ENCODE measurements at places on chromosomes 13 and 19.

DNA sequence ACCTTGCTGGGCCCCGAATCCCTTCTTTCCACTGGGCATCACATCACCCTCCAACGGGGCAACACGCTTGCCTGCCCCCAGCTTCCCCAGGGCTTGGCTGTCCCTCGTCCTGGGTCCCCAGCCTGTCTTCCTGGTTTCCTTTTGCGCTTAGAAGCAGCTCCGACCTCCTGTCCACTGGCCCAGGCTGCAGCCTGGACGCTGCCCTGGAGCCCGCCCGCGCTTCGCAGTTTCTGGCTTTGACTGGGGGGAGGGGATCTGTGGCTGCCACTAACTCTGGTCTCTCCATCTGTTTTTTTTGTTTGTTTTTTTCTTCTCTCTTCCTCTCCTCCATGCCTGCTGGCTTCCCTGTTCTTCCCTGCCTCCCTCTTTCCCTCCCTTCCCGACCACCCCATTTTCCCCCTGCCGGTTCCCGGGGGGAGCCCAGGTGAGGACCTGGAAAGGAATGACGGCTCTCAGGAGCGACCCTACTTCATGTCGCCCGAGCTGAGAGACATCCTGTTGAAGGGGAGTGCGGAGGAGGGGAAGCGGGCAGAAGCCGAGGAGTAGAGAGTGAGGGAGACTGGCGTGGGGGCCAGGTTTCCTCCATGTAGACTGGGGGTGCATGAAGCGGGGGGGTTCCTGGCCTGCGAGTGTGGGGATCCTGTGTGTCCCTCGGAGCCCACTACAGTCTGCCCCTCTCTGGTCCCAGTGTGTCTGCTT, 11.5 kb upstream of the ILF3 start:
- no peak for DNase-seq

DNA sequence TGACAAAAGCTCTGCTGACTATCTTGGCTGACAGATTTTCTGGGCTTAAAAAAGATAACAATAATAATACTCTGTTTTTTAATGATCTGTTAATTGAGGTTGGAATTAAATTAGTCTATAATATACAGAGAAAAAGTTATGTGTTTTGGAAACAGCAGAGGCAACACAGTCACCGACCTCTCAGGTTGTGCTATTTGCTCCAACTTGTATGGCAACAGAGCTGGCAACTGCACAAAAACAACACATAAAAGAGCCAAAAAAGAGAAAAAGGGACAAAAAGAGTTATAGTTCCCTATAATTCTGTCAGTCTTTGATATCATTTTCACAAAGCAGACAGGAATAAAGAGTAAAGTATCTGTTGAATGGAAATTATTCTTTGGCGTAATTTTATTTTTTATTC, 102.3 kb upstream of the POSTN start:
- DNase-seq: no peak

- peak; percentile 58 for DNase-seq
These were observed at the start of gene TSC22D1 for GRCh38 chr13:44575741-44576350. Gene TSC22D1 (minus strand): TSS chr13:44576330. CDS start chr13:44576074, 256 bp downstream.

- no peak for DNase-seq
These were observed 2.0 kb downstream of the KCTD15 start for GRCh38 chr19:33798681-33799111.

DNA sequence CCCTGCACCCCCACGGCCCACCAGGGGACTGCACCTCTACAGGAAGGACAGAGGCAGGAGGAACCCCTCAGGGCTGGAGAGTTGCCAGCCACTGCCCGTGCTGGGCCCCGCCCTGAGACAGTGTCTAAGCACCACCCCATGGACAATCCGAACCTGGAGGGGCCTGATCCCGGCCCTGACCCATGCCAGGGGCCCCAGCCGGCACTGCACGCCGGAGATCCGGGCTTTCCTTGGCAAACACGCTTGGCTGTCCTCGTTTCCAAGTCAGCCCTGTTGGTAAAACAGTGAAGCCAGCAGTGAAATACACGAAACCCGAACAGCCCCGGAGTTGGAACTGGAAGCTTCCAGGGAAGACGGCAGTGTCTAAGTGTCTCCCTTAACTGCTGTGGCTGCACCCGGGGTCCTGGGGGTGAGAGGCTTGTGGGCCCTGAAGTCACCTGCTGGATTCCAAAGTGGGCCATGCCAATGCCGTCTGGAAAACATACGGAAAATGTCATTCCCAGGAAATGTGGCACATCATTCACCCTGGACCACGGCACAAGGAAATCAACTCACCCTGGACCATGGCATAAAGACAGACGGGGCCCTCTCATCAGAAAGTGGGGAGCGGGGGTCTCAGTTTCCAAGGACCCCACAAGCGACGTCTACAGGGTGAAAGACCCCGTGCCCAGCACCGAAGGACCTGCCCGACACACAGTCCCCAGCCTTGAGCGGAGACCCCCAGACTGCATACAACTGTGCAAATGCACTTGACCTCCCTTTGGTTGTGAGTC, 30.9 kb downstream of the RASA3 start:
- DNase-seq: no peak

- DNase-seq: no peak
These were observed 5.6 kb downstream of the RPS9 start for GRCh38 chr19:54206030-54206830.

DNA sequence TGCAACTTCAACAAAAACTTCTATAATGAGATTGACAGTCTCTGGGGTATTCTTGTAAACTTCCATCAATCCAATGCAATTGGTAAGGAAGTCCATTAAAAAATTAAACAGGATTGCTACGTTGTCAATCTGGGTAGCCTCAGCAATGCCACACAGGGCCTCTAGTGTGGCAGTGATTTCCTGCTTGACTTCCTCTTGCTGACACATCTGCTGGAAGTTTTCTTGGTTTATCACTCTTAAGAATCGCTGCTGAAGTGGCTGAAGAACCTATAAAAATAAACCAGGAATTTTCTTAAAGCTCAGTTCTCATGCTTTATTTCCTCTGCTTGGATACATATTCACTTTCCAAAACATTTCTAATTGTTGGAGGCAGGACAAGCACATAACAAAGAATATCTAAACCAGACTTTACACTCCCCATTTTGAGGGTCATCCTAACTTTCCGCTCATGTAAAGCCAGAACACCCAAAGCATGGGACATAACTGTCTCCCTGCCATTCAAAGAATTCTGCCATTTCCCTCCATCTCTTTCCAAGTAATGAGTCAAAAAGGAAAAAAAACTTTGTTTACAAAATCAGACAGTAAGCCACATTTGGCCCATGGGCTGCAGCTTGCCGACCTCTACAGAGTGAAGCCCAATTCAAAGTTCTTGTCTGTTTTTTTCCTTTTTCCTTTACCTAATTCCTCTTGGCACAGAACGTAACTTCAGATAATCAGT, 23.2 kb upstream of the EEF1AKMT1 start:
- no peak for DNase-seq

- DNase-seq: no peak
These were observed 378.5 kb downstream of the FGF9 start for GRCh38 chr13:22049384-22049783.

- no peak for DNase-seq
These were observed 36.3 kb downstream of the COL4A2 start for GRCh38 chr13:110343241-110343865.

DNA sequence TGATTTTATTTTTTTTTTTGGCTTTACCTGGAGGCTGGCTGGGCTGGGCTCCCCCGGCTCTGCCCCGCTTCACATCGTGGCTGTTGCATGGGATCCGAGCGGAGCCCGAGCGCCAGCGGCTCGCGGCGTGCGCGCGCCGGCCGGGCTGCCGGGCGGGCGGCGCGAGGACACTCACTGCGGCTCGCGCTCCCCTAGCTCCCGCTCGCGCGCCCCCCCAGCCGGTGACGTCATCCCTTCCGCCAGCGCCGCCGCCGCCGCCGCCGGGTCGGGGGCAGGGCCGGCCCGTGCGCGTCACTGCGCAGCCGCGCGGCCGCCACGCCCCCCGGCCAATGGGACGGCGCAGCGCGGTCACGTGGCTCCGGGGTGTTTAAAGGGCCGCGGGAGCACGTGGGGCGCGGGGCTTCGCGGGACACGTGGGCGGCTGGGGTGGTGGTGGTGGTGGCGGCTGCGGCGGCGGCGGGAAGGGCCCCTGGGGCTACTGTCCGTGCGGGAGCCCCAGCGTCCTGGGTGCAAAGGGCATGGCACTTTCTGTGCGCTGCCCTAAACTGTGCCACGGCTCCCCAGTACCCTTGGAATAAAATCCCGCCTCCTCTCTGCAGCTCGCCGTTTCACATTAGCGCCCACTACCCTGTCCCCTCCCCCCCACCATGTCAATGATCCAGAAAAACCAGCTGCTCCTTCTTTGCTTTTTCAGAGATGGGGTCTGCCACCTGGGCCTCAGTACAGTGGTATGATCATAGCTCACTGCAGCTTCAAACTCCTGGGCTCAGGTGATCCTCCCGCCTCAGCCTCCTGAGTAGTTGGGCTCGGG, at the start of gene PTPRS:
Gene PTPRS (minus strand): TSS at position 176 of the 811 bp plus-strand sequence. CDS start 54,672 bp downstream, outside the sequence.
- peak; percentile 23 for DNase-seq

GRCh38 chr13:50162001-50162400, 146.8 kb downstream of the KCNRG start:
- DNase-seq: no peak

DNA sequence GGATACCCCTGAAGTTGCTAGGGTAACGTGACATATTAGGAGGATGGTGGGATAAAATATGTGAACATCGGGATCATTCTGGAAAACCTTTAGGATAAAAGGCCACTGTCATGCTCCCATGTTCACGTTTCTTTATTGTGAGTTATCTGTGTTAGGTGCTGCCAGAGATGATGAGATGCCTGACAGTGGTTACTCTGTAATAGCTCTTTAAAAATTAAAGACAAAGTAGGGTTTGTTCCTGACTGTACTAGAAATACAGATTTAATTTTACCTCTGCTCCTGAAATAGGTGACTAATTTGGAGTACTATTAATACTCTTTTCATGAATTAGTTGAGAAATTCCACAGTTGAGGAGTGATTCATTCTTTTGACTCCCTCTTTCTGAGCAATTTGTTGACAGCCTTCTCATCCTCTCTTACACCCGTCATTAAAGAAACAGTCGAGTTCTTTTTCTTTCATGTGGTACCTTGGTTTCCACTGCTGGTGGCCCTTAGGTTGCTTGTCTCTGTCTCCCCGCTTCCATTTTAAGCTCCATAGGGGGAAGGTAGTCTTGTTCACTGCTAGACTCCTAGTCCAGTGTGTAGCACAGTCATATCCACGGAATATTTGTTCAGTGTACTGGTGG, 28.4 kb downstream of the SAE1 start:
- DNase-seq: peak; percentile 52

GRCh38 chr13:43054803-43055802, 31.7 kb downstream of the DNAJC15 start:
- DNase-seq: no peak

DNA sequence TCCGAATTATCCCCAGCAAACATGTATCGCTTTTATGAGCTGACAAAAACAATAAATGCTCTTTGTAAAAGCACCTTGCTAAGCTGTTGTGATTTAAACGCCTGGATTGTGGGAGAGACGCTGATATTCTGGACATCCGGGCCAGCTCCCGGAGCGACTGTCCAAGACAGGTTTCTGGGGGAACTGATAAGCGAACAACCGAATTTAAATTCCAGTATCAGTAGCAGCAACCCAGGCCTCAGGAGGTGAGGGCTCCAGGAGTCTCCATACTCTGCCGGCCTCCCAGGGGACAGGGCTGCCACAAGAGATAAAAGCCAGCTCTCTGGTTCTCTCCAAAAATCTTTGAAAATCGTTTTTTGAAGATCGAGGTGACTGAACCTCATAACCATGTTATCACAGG, 50.3 kb upstream of the VSTM2B start:
- no peak for DNase-seq

DNA sequence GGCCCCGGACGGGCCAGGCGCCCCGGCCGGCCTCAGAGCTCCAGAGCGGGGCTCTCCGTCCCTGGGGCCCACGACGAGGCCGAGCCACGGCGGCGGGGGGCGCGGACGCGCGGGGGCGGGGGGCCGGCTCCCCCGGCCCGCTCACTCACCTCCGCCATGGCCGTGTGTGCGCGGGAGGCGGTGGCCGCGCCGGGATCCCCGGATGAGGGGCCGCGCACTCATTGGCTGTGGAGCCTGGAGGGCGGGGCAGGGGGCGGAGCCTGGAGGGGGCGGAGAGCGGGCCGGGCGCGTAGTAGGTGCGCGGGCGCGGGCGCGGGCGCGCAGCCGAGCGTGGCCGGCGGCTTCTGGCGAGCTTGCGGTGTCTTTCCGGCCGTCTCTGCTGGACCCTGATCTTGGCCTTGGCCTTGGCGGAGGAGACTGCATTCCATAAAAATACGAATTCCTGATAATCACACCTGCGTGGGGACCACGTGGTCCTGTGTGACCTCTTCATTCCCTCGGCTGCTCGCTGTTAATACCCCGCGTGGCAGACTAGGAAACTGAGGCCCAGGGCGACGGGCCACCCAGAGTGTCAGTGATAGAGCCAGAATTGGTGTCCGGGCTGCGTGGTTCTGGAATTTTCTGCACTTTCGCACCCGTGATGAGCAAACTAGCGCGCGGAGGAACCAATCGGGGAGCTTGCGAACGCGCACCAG, at the start of gene MIER2:
Gene MIER2 (minus strand): TSS at position 172 of the 695 bp plus-strand sequence. CDS start 14 bp downstream, at position 158.
- peak; percentile 77 for DNase-seq

DNA sequence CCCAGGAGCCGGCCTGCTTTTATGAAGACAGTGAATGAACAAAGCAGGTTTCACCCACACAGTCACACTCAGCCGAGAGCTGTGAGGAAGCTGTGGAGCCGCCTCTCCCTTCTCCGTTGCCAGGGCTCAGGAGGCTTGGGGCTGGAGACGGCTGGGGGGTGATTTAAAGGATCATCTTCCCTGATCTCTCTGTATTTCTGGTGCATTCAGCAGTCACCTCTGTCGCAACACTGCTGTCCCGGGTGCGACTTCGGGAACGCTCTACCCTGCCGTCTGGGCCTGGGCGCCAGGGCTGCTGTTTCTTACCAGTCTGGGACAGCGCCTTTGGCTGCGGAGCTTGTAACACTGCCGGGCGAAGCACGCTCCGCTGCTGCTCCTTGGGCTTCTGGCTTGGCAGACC, 18.1 kb downstream of the CAPS start:
- no peak for DNase-seq

- no peak for DNase-seq
These were observed 46.6 kb downstream of the PIN1 start for GRCh38 chr19:9881720-9882119.

DNA sequence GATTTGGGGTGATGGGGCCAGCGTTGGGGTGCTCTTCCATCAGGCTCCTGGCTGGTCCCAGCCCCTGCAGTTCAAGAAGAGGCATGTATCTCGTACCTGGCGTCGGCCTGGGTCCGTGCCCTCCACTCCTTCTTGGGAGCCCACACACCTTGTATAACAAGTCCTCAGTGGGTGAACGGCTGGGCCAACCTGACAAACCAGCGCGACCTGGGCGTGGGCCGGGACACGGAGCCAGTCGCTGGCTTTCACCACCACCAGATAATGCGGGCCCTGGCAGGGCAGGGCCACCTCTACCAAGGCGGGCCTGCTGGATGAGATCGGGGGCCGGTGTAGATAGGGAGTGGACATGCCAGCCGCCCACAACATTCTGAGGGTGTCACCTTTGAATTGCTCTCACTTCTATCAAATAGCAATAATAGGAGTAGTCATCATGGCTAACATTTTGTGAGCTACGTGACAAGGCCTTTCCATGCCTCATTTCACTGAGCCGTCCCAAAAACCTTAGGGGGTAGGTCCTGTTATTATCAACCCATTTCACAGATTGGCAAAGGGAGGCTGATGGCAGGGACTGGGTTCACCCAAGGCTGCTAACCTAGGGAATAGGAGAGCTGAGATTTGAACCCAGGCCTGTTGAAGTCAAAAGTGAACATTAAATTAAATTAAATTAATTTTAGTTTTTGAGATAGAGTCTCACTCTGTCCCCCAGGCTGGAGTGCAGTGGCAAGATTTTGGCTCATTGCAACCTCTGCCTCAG, 3.5 kb downstream of the CYP4F22 start:
- DNase-seq: no peak
